ENCODE measurements at places on chromosomes 1 and 21.

DNA sequence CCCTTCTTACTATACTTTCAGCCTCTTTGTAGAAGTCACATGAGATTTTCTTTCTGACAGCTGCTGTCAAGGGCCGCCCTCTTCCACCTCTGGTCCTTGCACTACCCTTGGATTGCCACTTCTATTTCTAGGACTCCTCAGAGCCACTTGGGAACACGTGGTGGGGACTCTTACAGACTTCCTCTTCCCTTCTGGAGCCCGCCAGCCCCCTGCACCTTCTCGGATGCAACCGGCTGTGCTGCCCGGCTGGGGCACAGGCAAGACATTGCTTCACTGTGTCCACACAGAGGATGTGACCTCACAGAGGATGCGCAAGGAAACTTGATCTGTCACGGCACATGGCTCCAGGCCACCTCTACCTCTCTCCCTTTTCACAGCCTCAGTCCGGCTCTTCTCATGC is 2.4 kb upstream of the IKBKE start:
- no peak for DNase-seq

DNA sequence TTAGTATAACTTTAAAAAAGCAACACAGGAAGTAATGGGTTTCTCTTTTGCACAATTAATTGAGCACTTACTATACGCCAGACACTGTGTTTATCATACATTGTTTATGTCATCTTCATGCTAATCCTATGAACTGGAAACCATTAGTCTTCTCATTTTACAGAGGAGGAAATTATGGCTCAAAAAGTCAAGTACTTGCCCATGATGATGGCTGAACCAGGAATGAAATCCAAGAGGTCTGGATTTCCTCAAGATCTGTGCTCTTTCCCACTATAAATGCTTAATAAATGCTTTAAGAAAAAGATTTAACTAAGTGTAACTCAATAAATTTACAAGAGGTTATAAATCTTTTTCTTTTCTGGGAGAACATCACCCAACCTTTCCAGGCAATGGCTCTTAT is 303.7 kb upstream of the RRP15 start:
- no peak for DNase-seq

- DNase-seq, result no peak
Observed at GRCh38 chr1:246005067-246005466, 502.0 kb downstream of the SMYD3 start.

GRCh38 chr1:46535063-46535462 is 16.4 kb downstream of the KNCN start:
- DNase-seq, result no peak

DNA sequence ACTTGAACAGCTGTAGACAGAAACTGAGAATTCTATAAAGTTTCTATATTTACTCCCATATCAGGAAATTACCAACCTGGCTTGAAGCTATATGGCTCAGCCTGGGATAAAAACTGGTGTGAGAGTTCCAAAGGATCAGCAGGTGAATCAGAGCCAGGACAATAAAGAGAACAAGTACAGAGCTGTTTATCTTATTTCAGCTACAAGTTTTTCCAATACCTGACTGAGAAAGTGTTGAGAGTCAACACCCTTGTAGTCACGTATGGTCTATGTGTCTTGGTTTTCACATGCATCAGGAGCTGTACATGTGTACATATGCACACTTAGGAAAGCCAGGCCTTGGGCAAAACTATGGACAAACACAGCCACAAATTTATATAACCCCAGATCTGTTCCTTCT is 40.7 kb upstream of the CXADR start:
- no peak for DNase-seq

- no peak for DNase-seq
Observed at GRCh38 chr1:19437891-19438294, 47.4 kb downstream of the CAPZB start.

DNA sequence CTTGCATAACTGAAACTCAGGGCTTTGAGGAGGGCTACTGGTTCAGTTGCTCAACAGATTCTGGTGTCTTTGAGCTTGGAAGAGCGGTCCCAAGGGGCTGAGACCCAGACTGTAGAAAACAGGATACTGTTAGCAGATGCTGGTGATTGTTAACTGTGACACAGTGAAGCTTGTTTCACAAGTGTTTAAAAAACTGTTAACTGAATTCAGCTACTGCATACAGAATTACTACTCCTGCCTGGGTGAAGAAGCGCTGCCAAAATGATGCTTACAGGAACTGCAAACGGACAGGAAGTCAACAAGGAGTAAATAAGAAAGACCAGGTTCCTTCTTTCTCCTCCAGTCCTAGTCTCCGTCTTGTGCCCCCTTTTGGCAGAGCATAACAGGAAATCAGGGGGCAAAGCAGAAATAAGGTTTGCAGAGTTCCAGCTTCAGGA is 195.3 kb upstream of the USP25 start:
- no peak for DNase-seq

GRCh38 chr1:99886841-99887240 is 36.7 kb downstream of the AGL start:
- DNase-seq, result no peak

GRCh38 chr1:231665101-231665500 is 38.5 kb downstream of the DISC1 start:
- no peak for DNase-seq

- DNase-seq, result no peak
Observed at GRCh38 chr1:89966656-89967055, 28.3 kb upstream of the ZNF326 start.

DNA sequence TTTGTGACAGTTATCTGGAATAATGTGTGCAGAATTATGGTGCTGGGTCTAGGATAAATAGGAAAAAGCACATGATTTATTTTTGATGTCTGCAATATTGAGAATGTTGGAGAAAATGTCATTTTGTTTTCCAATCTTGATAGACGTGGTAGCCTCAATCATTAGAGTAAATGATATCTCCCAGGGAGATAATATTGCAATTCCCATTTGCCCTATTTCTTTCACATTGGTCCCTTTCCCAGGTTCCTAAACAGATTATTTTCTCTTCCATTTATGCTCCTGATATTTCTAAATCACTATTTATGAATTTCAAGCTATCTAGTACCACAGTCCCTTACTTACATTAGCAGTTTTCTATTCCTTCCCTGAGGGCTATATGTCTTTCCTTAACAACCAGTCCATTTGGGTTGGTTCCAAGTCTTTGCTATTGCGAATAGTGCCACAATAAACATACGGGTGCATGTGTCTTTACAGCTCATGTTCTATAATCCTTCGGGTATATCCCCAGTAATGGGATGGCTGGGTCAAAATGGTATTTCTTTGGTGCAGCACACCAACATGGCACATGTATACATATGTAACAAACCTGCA is 447.3 kb downstream of the PLA2G4A start:
- DNase-seq, result no peak

- DNase-seq, result no peak
Observed at GRCh38 chr1:25799935-25800702, at the start of gene SELENON. TSS of gene SELENON (plus strand) at chr1:25800193. CDS start at chr1:25800231, 38 bp downstream.

GRCh38 chr21:38384675-38385426 is 113.4 kb downstream of the ERG start:
- no peak for DNase-seq

- no peak for DNase-seq
Observed at GRCh38 chr1:36602184-36602583, 119.5 kb upstream of the CSF3R start.

- no peak for DNase-seq
Observed at GRCh38 chr1:206908038-206908437, 10.8 kb downstream of the IL24 start.

- DNase-seq, result no peak
Observed at GRCh38 chr1:206117151-206117948, at the start of gene AVPR1B. TSS of gene AVPR1B (minus strand) at chr1:206117388. CDS start at chr1:206116890, 498 bp downstream.
